Thyroid gland (tissue), 4 donors: ENCODE measurements at places on chromosomes 5 and 9.

DNA sequence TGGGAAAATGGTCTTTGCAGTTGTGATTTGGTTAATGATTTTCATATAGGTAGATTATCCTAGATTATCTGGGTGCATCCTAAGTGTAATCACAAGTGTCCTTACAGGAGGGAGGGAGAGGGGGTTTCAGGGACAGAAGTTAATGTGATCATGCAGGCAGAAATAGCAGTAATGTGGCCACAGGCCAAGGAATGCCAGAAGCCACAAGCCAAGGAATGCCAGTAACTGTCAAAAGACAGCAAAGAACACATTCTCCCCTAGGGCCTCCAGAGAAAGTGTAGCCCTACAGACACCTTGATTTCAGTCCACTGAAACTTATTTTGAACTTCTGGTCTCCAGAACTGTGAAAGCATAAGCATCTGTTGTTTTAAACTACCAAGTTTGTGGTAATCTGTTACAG lies 2074.5 kb downstream of the MAT2B start:
- no peak for DNase-seq

DNA sequence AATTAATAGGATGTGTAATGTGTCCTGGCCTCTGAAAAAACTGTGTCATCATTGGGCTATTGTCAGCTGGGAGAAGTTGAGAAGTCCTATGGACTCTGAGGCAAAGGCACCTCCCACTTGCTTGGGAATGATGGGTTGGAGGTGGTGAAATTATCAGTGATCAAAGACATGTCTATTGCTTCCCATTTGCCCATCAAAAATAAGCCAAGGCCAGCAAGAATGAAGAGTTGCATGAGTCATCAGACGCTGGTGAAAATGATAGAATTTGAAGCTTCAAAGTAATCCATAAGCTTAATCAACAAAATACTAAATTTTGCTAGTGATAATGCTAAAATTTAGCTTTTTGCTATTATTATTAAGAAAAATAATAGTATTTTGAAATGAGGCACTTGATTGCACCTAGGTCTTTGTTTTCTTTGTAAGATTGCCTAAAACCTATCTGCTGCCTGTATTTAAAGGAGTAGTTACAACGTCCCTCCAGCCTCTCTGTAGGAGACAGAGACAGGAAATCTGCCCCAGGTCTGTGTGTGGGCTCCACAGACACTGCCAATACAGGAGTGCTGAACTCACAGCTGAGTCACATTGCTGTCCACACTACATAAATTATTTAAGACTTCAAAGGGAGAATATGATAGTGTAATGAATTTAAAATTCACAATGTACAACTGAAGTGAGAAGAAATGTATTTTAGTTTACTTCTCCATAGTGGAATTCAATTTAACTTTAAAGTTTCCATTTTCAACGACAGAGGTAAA lies 48.4 kb upstream of the APC start:
- no peak for DNase-seq

- peak; percentile 75 for DNase-seq
These were observed 99.9 kb downstream of the KLF4 start for GRCh38 chr9:107389617-107390071.

DNA sequence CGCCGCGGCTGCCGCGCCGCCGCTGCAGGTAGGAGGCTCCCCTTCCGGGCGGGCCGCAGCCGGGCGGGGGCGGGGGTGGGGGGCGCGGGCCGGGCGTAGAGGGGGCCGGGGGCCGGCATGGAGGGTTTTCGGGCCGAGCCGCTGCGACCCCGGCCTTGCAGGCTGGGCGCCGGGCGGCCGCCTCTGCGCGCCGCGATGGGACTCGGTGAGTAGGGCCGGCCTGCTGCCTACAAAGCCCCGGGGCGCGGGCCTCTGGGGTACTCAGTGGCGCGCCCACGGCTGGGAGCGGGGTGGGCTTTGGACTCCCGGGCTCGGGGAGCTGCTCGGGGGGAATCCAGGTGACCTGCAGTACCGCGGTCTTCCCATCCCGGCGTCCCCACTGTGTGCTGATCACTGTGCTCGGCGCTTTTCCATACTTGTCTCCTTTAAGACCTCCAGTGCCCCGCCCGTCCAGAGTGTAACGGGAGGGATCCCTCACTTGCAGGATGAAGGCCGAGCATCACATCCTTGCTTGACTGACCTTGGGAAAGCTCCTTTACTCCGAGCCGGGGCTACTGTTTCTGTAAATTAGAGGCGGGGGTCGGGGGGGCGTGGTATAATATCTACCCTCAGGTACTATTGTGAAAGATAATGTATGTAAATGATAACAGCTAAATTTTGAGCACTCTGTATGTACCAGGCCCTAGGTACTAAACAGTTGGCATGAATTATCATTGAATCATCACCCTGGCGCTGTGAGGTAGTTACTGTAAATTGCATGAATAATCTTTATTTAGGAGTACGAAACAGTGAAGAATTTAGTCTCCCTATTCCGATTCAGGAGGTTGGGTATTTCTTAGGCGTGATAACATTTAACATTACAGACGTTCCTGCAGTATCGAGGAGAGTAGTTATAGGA lies 672 bp downstream of the MSANTD3 start:
- peak; percentile 46 for DNase-seq

DNA sequence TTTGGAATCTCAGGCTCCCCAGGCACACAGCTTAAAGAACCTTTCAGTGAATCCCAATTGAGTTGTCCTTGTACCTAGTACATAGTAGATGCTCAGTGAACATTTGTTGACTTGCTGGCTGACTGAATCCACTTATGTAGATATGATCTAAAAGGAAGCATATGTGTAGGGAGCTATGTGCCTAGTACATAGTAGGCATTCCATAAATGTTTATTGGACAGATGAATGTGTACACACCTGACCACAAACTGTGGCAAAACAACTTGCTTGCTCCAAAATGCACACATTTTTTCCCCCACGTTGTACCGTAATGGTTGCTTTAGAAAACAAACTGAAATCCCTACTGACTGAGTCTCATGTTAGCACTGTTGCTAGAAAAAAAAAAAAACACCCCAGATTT lies 80.2 kb upstream of the IL12B start:
- no peak for DNase-seq

DNA sequence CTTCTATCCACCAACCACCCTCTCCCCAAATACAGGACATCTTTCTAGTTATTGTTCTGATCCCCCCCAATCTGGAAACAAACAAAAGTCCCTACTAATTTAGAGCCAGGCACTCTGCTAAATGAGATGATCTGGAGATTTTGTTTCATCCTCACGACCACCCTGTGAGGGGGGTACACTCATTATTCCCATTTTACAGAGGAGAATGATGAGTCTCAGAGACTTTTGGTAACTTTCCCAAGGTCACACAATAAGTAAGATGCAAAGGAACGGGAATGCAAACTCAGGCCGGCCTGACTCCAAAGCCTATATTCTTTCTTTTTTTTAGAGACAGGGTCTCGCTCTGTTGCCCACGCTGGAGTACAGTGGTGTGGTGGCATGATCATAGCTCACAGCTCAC lies 9.4 kb downstream of the PDGFRB start:
- no peak for DNase-seq

DNA sequence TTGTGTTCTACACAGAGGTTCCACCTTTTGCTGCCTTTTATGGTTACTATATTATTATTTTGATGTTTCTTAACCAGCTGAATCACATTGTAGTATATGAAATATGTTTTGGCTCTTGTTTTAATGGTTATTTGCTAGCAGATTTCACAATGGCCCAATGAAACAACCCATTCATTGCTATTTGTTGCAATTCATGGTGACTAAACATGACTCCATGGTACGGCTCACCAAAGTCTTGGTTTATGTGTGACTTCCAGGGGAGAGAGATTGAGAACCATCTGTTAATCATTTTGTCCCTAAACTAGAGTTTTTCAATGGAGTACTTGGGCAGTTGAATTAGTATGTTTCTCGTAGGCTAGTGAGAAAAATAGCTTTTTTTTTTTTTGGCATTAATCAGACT lies 108.4 kb downstream of the GHR start:
- no peak for DNase-seq

- peak; percentile 52 for DNase-seq
These were observed 112.5 kb upstream of the EMB start for GRCh38 chr5:50553560-50553984.

DNA sequence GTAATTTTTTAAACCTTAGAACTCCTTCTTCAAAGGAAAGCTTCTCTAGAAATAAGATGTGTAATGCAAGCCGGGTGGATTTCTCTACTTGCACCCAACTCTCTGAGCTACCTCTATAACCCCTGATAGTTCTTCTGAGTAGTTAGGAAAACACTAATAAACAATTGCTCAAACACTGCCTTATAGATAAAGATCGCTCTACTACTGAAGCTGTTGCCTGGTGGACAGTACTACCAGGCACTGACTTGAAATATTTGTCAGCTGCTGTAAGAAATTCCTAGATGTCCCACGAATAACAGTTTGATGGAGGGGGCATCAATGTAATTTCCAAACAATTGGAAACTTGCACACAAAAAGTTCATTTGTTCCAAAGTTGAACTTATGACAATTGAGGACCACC lies 42.0 kb downstream of the NR3C1 start:
- DNase-seq = no peak

DNA sequence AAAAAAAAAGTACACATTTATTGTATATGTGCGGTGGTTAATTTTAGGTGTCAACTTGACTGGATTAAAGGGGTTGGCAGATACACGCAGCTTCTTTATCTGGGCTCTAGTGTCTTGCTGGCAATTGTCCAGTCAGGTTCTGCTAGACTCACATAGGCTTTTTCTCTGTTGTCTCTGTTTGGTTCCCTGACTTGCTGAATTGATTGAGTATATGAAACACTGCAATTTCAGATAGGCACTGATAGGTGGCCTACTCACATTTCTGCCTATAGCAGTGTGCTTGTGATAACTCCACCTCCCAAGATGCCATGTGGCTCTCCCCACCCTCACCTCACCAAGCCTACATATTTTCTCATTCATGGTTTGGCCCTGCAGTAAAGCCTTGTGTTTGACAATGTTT lies 52.5 kb downstream of the AOPEP start:
- no peak for DNase-seq

GRCh38 chr5:160356550-160357347 lies 13.7 kb downstream of the C1QTNF2 start:
- no peak for DNase-seq

GRCh38 chr9:89797937-89798455 lies 193.2 kb downstream of the GADD45G start:
- DNase-seq = no peak

DNA sequence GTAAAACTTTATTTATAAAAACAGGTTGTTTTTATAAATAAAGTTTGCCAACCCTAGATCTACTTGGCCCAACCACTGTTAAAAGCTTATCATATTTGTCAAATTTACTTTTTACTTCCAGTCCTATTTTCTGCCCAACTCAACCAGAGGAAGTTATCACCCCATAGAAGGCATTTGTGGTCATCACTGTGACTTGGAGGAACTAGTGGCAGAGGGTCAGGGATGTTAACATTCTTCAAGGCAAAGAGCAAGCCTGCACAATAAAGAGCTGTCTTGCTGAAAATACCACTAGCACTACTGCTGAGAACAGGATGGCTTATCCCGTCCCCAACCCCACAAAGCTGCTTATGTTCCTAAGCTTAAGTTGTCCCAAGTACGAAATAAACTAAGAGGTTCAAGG lies 22.3 kb downstream of the TTC33 start:
- no peak for DNase-seq

DNA sequence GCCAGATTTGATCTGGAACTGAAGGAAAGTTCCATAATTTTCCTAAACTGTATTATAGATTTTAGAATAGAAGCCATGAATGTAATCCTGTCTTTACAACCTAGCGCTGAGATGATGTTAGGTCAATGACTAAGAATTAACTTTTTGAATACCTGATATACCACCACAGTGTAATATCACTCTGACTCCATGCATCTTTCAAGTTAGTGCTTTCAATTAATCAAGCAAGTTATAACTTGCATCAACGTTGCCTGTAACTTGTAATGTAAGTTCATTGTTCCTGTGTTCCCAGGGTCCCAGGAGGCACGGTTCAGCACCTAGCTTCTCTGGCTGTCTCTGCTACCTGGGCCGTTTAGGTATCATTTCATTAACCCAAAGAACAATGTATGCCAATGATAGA lies 139.3 kb downstream of the CSNK1G3 start:
- no peak for DNase-seq

GRCh38 chr9:14215614-14216013 lies 98.3 kb downstream of the NFIB start:
- no peak for DNase-seq

GRCh38 chr9:4034404-4034803 lies 265.5 kb downstream of the GLIS3 start:
- DNase-seq = no peak

GRCh38 chr9:114824110-114824509 lies 18.3 kb upstream of the TNFSF15 start:
- no peak for DNase-seq

DNA sequence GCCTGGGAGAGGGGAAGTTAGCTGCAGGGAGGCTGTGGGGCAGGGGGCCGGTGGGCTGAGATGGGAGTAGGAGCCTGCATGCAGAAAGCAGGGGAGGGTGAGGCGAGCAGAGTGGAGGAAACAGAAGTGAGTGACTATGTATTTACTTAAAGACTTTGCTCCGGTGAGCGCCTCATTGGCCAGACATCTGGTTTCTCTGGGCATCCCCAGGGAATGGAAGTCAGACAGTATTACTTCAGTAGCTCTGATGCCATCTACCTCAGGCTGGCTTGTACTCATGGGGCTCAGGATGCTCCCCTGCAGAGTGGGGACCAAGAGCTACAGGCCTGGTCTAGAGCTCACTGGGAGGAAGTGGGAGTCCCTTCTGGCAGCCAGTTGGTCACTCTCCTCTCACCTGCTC lies 78.2 kb upstream of the ARAP3 start:
- no peak for DNase-seq

DNA sequence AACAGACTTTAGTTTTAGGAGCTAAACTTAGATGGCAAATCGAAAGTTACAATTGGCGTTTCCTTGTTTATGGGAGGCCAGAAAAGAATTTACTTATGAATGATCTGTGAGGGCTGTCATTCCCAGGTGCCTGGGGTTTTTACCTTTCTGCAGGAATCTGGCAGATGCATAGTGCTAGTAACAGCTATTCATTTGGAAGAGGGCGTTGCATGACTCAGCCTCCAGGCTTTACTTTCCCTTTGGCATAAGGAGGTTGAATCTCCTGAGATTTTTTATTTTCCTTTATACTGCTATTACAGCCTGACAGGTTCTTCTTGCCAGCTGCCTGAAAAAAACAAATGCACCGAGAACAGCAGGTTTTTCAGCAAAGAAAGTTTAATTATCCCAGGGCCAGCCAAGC lies 30.0 kb downstream of the CARD6 start:
- DNase-seq = no peak

- DNase-seq = no peak
These were observed 655.3 kb downstream of the HTR1A start for GRCh38 chr5:63306909-63307308.

- DNase-seq = no peak
These were observed 187.1 kb upstream of the GRIN3A start for GRCh38 chr9:101925498-101925897.
